HCEC 1CT (cell line): ENCODE measurements at places on chromosomes 4 and X.

DNA sequence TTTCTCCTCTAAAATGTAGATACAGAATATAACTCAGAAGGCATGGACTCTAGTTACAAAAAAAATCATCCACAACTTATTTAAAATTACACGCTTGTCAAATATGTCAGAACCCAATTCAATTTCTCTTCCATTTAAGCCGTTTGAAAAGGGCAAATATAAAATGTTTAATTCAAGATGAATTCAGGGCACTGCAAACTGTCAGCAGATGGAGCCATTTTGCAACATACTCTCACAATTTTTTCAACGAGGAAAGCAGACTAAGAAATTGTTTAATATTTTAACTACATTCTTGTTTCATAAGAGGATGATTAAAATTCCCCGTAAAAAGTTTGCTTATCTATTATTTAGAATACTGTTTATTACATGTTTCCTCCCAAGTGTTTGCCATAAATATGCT, 321.3 kb upstream of the CPXCR1 start:
- no peak for DNase-seq

DNA sequence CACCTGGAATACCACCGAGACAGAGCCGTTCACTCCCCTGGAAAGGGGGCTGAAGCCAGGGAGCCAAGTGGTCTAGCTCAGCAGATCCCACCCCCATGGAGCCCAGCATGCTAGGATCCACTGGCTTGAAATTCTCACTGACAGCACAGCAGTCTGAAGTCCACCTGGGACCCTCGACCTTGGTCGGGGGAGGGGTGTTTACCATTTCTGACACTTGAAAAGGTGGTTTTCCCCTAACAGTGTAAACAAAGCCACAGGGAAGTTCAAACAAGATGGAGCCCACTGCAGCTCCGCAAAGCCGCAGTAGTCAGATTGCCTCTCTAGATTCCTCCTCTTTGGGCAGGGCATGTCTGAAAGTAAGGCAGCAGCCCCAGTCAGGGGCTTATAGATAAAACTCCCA, 243.2 kb downstream of the RASL11B start:
- no peak for DNase-seq

GRCh38 chr4:97994765-97995465, 148.4 kb downstream of the STPG2 start:
- no peak for DNase-seq

DNA sequence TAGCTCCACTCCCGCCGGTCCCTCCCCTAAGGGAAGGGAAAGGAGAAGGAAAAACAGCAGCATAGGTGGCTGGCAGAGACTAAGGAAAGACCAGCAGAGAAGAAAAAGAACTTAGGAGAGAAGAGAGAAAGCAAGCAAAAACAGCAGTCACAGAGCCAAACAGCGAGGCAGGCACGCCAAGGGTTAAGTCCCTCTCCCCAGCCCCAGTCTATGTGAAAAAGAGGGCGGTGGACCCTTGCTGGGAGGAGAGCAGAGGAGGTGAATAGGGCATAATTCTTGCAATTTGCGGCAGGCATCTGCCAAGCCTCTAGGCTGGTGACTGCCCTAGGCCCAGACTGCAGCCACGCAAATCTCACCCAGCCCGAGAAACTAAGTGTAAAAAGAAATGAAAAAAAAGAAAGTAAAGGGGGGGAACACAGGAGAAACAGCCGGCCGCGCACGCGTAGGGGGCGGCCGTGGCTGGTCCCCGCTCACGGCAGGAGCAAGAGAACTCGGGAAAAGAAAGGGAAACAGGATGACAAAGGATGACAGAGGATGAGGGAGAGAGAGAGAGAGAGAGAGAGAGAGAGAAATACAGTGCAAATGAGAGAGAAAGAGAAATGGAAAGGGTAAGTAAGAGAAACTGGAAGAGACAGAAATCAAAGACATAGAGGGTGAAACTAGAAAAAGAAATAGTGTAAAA, 48.6 kb downstream of the MAGEA9 start:
- DNase-seq: no peak

DNA sequence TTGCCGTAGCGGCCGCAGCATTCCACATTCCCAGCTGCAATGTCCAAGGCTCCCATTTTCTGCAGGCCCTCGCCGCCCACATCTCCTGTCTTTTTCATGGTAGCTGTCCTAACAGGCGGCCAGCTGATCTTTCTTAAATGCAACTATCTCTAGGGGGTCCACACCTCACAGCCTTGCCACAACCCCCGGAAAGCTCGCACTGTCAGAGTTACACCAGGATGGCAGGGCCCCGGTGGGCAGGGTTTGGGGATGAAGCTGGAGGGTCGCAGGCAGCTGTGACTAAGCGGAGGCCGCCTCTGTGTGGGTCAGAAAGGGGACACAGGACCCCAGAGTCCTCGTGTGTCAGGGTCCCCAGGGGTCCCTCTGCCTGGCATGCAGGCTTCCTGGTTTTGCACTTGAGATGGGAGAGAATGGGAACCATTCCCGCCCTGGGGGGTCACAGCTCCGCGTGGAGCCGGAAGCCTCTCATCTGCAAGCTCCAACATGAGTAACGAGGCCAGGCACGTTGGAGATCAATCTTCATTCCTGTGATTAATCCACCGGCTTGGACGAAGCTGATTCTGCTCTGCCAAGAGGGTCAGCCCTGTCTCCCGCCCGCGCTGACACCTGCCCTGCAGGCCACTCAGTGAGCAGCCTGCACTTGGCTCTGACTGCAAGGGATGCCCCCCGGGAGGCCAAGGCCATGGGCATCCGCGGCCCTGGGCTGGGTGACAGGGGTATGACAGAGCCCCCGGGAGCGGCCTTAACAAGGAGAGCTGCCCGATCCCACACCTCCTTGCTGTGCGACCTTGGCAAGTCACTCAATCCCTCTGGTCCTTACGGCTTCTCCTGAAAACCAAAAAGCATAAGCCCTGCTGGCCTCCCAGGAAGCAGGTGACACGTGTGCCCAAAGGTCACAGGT, 97.9 kb downstream of the ADRA2C start:
- DNase-seq: no peak
